ENCODE measurements at places on chromosomes 1 and 21. TPM values are rescaled to one million over a fixed set of nuclear protein-coding genes. Genes with fewer than 3 reads are reported as not detected.

The SELENBP1 gene
- total RNA-seq: 413 TPM

The LCE2C gene
- not detected for total RNA-seq

The RGSL1 gene
- total RNA-seq: not detected

The SPRR4 gene
- total RNA-seq: not detected

The RGS5 gene
- 90.0 TPM for total RNA-seq

The PSRC1 gene
- 4.2 TPM for total RNA-seq

The RPE65 gene
- not detected for total RNA-seq

GRCh38 chr1:203796236-203796605 is 798 bp downstream of the ZBED6 start:
- DNase-seq: no peak

DNA sequence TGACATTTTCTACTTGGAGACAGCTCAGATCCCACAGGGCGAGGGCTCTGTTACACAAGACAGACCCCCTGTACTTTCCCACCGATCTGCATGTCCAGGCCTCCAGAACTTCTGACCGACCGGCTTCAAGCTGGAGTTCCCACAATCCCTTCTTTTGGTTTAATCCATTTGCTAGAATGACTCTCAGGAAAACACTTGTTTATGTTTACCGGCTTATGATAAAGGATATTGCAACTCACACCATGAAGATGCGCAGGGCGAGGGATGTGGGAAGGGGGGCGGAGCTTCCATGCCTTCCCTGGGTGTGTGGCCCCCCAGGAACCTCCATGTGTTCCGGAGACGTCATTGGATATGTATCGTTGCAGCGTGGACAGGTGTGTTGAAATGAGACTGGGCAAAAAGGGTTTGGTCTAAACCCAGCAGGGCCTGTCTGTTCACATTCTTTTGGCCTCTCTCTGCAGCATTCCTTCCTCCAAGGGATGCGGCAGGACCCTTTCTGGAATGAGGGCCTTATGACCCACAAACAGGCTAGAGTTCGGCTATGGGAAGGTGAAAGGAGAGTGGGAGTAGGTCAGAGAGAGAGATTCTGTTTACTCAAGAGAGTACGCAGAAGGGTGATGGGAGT is 7.5 kb upstream of the IGSF5 start:
- DNase-seq: no peak

GRCh38 chr1:222620566-222620965 is 2.7 kb downstream of the MIA3 start:
- no peak for DNase-seq

GRCh38 chr1:162772571-162773154 is 17.8 kb upstream of the HSD17B7 start:
- DNase-seq: no peak

GRCh38 chr1:28314547-28314941 is 14.3 kb upstream of the MED18 start:
- no peak for DNase-seq

DNA sequence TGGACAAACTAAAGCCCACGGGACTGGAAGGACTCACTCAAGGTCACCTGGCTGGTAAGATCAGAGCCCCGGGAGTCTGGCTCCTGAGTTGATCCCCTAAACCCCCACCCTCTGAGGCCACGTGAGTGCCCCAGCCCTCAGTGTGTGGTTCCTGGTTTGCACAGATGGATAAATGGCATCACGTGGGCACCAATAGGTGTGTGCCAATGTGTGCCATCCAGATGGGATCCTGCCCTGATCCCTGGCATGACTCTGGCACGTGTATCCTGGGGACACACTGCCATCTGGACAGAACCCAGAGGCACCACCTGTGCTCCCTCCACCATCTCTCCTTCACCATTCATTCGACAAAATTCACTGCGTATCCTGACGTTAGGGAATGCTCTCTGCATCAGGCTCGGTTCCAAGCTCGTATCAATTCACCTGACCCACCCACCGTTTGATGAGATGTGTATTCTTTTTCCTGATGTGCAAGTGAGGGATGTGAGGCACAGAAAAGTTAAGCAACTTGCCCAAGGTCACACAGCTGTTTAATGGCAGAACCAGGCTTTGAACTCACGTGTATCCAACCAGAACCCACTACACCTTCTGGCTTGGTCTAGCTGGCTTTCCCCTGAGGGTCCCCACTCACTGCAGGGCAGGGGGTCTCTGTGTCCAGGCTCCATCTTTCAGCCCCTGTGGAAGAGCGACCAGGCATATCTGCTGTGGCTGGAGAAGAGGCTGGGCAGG is 49.8 kb upstream of the PAX7 start:
- no peak for DNase-seq

DNA sequence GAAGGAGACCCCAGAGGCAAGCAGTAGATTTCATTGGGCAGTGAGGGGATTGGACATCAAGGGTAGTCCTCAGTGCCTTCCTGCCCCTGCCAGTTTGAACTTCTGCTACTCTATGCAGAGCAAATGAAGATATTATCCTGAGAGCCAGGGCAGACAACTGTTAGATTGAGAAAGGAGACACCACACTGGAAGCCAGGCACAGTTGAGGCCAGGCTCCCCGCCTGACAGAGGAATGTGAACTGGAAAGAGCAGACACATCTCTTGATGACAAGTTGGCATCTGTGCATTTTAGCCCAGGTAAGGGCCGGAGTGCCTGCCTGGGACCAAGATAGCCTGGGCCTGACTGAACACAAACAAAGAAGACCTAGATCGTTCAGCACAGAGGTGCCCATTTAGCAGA is 16.0 kb downstream of the SH3BGR start:
- no peak for DNase-seq

DNA sequence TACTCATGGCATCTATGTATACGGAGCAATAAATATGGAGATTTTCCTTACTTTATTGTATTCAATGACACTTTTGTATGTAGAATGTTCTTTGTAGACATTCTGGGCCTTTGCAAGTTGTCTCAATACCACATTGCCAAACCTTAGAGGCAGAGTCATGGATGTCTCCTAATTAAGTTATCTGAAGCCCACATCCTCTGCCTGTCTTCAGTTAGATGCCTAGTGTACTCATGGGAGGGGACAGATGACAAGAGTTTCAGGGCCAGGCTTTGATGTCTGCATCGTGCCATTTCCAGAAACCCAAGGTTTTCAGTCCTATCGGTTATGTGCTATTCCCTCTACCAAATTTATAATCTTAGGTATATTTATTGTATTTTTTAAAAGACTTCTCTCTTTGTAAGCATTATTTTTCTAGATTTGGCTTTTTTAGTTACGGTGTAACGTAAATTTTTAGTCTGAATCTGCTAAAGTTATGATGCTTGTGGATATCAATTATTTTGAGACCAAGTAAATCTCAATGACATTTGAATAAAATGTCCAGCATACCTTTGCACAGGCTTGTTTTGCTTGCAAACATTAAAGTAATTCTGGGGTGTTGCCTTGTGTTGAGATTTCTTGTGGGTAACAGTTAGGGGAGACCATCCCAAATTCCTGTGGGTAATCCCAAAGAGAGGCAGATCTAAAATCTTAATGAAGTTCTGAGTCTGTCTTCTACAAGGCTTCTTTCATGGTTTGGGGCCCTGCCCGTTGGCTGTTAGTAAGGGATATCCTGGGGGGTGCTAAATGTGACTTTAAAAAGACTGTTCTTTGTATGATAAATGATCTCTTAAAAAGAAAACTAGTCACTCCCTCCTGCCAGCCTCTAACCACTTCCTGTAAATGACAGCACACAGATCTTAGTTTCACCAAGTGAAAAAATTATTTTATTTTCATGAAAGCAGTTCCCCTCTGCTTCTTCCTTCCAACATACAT is 8.0 kb upstream of the MACF1 start:
- no peak for DNase-seq

GRCh38 chr1:92958203-92958970 is 2.9 kb downstream of the DIPK1A start:
- DNase-seq: no peak

- DNase-seq: no peak
Measured at GRCh38 chr1:165383067-165383466, 26.6 kb upstream of the LMX1A start.

GRCh38 chr1:100565937-100566699 is 28.2 kb downstream of the GPR88 start:
- DNase-seq: no peak

- no peak for DNase-seq
Measured at GRCh38 chr21:41776778-41777177, 9.9 kb upstream of the RIPK4 start.

DNA sequence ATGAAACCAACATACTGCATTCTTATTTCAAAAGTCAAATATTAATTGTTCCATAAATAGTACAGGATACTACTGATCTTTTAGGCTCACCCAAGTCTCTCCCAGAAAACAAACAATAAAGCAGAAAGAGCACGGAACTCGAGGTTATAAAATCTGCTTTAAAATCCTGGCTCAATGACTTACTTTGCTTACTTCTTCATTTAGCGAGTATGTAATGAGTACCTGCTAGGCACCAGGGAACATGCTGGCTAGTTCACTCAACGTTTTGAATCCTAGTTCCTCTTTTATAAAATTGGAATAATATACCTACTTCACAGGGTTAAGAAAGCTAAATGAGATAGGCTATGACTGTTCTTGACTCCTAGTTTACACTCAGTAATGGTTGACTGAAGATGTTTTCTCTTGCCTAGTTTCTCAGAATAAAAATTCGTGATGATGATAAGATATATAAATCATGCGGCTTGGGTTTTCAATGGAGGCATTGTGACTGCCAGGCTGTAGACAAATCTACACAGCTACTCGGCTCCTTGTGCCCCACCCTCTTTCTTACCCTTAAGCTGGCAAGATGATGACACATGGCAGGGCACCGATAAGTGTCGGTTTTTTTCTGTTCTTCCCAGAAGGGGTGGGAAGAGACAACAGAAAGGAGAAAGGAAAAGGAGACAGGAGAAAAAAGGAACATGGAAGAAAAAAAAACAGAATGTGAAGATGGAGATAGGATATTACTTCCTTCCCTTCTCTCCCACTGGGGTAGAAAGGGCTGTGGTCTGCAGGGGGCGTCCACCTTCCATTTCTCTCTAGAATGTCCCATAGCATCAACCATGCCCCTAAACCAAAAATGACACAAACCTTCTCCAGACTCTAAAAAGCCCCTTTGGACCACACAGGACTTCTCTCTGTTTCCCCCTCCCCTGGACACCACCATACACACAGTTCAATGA is 507.1 kb downstream of the SMYD3 start:
- no peak for DNase-seq

GRCh38 chr21:37532868-37533780 is 166.6 kb downstream of the DYRK1A start:
- DNase-seq: no peak

DNA sequence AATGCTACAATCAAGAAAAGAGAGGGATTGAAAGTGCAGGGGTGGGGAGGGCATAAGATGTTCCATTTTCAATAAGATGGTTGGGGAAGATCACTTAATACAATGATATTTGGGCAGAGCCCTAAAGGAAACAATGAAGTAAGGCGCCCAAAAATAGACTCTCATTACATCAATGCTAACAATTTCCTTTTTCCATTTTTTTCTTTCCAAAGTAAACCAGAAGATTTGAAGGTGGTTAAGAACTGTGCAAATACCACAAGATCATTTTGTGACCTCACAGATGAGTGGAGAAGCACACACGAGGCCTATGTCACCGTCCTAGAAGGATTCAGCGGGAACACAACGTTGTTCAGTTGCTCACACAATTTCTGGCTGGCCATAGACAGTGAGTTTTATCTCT is 16.8 kb downstream of the IFNAR2 start:
- DNase-seq: no peak

- no peak for DNase-seq
Measured at GRCh38 chr1:5342830-5343229, 649.4 kb downstream of the NPHP4 start.

DNA sequence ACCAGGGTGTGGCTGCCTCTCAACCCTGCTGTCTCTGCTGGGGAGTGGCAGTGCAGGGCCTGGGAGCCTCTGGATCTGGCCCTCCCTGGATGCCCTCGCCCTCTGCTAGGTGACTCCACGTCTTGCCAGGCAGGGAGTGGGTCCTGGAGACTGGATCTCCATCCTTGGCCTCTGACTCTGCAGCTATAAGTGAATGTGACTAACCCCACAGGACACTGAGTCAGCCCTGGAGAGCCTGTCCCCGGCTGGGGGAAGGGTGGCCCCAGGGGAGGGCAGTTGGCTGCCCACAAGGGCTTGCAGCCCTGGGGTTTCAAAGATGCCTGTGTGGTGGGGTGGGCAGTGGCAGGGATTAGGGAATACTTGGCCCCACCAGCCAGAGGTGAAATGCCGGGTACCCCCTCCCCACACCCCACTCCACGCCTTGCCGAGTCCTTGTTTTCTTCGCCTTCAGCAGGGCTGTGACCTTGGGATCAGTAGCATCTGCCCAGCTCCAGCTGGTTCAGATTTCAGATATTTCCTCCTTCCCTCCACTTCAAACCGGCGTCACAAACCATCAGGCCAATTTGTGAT is 1.9 kb upstream of the MYBPH start:
- DNase-seq: no peak

- DNase-seq: no peak
Measured at GRCh38 chr1:109847251-109847650, 63.4 kb upstream of the CSF1 start.

DNA sequence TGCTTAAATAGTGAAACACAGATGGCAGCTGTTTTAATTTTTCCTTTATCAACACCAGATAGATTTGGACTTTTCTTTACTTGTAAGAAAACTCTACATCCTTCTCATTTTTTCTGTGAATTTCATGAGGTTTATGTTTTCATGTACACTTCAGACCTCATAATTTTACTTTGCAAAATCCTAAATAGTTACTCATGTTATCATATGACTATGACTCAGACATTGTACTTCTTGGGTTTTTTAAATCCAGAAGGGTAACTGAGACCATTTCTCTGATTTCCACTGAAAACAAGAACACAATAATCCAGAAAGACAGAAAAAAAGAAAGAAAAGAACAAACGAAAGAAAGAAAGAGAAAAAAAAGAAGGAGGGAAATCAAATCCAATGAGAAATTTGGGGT is 1021.6 kb downstream of the NCAM2 start:
- DNase-seq: no peak

DNA sequence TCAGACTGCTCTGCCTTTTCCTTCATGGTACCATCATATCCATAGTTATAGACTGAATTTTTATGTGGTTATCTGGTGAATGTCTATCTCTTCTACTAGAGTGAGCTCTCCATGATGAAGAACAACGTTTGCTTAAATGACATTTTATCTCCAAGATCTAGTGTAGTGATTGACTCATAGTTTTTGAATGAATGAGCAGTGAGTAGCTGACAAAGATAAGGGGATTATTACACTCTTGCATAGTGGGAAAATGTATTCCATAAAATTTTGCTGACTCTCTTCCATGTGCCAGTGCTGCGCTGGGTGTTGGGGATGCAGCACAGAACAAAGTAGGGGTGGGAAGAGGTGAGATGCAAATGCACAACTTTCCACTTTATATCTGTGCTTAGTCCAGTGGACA is 147.7 kb downstream of the TGFB2 start:
- DNase-seq: no peak

GRCh38 chr1:118075116-118075515 is 109.9 kb downstream of the SPAG17 start:
- no peak for DNase-seq

DNA sequence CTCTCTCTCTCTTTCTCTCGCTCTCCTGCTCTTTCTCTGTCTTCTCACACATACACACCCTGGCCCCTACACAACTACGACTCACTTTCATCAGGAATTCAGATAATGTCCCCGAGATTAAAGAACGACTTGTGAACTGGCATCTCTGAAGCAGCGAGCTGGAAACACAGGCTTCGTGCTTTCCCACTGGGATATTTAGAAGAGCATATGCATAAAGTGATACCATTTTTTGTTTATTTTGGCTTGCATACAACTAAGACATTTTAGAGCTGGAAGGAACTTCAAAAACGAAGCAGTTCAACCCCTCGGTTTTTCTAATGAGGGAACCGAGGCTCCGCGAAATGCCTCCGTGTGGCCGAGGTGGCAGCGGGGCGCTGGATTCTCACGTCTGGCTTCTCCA is 88.6 kb downstream of the ZBTB18 start:
- no peak for DNase-seq
